OCI-LY7 (cell line): ENCODE measurements at places on chromosomes 16 and 17. TPM values are rescaled to one million over a fixed set of nuclear protein-coding genes. Genes with fewer than 3 reads are reported as not detected.

- DNase-seq, result no peak
Observed at GRCh38 chr16:88915639-88916327, 49.3 kb upstream of the PABPN1L start.

DNA sequence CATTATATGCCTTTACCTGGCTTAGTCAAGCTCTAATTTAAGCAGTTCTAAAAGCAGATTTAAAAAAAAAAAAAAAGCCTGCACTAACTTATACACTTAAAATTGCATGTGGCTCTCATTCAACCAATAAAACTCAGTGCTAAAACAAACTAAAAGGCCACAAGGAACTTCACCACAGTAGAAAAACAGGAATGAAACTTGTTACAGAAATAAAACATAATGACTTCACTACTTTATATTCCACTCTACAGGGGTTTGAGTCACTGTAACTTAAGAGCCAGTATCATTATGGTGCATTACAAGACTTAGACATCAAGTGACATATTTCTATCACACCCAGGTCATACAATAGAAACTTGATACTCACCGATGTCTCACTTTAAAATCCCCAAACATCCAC lies 11.1 kb downstream of the CA10 start:
- no peak for DNase-seq

GRCh38 chr16:15899538-15900100 lies 11.2 kb upstream of the CEP20 start:
- DNase-seq, result no peak

GRCh38 chr16:759110-759910 lies 1.2 kb upstream of the MSLN start:
- no peak for DNase-seq

- no peak for DNase-seq
Observed at GRCh38 chr17:12627781-12628451, 37.8 kb upstream of the MYOCD start.

Gene TPPP3
- not detected in 2 replicates for total RNA-seq

Gene PER1
- 38.0 and 48.0 TPM in 2 replicates for total RNA-seq

DNA sequence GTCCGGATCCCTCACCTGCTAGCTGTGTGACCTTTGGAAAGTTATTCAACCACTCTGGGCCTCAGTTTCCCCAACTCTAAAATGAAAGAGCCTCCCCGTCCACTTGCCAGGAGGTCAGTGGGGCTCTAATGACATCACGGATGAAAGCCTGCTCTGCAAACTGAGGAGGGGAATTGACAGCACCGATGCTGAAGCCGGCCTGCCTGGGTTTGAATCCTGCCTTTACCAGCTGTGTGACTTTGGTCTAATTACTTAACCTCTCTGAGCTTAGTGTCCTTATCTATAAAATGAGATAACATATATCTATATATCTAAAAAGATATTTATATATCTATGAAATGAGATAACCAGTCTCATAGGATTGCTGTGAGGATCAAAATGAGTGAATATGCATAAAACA lies 1.9 kb downstream of the STX1B start:
- no peak for DNase-seq

Gene PPM1E
- 0.40 and 1.1 TPM in 2 replicates for total RNA-seq

DNA sequence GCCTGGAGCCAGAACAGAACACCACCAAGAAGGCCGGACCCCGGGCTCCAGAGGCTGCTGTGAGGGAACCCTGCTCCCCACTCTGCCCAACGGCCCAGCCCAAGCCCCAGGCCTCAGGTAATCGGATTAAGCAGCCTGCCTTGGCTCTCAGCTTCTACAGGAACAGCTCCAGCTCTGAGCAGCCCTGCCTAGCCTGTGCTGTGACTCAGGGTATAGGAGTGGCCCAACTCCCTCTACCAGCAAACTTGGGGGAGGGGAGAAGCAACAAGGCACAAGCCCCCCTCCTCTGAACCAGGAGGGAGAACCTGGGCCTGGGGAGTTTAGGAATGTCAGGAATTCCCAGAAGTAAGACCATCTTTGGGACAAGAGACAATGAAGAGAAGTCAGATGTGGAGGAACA lies 849 bp upstream of the SOX15 start:
- no peak for DNase-seq

DNA sequence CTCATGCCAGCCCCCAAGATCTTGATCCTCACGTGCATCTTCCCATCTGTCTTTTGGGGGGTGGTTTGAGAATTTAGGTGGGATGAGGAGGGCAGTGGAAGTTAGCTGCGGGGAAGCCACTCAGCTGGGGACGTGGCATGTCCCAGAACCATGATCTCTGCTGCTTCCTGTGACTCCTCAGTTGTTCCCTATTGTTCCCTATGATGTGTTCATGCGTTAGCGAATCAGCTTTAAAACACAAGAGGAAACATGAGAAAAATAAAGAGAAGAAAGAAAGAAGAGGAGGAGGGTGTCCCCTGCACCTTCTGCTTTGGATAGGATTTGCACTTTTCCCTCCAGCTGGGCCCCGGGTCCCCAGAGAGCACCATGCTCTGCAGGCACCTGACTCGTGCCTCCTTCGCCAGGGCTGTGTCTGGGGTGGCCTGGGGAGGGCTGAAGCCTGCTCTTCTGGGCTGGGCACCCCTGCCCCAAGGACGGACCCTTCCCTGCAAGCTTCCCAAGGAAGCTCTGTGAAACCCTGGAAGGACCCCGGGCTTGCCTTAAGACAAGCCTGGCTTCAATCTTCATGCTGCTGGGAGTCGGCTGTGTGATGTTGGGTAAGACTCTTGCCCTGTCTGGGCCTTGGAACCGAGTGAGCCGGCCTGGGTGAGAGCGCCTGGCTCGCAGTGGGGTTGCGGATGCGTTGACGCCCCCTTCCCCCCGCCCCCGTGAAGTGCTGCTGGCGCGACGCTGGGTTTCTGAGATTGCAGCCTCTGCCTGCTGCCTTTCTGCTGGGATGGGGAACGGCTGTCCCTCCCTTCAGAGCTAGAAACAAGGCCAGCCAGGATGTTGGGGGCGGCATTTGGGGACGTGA lies 62.8 kb upstream of the CIBAR2 start:
- DNase-seq, result no peak

DNA sequence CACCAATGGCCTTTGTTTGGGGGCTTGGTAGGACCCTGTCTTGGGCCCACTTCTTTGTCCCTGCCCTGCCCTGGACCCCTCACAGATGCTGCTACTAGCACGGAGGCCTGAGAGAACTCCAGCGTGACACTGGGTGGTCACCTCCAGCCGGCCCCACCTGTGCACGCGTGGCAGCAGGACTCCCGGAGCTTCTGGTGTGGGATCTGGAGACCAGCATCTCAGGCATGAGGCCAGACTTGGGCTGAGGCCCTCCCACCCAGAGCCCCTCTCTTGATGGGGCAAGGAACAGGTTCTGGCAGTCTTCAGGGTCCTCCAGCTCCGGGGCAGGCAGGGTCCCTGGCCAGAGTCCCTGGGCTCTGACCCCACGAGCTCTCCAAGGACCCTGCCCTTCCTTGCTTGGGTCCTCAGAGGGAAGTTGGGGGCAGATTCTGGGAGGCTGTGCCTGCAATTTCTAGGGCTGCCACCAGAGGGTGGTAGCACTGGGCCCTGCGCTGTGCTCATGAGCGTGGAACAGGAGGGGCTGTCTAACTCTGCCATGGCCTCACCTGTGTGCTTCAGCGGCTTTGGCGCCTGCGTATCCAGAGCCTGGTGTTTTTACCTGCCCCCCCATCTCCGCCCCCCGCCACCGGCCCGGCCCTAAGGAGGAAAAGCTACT lies 3.1 kb upstream of the BAIAP3 start:
- DNase-seq, result peak; percentile 29

Gene DNASE1
- 75.4 and 84.8 TPM in 2 replicates for total RNA-seq

Gene NT5M
- total RNA-seq, result 14.0 and 16.2 TPM in 2 replicates

- no peak for DNase-seq
Observed at GRCh38 chr16:51409001-51409675, 258.1 kb upstream of the SALL1 start.

DNA sequence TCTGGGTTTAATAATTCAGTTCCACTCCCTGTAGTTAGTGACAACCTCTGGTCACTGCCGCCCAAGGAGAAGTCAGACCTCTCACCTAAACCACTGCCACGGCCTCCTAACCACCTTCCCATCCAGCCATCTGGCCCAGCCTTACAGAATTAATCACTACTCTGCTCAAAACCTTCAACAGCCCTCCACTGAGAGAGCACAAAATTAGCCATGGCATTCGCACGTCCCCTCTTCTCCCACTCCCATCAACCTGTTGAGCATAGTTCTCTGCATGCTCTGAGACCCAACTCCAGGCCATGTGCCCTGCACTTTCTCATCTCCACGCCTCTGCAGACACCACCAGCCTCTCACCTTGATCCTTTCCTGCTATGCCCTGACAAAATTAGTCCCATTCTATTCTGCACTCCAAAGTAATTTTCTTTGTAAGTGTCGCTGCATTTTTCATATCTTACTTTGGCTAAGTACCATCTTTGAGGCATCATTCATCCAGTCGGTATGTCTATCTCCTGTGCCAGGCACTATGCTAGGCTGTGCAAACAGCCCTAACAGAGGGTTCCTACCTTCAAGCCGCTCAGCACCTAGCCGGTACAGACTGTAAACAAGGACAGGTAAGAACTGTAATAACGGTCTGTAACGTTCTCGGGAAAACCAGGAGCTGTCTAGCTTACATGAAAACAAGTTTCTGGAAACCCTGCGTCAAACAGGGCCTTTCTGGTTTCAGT lies 963 bp downstream of the COPRS start:
- DNase-seq, result no peak

DNA sequence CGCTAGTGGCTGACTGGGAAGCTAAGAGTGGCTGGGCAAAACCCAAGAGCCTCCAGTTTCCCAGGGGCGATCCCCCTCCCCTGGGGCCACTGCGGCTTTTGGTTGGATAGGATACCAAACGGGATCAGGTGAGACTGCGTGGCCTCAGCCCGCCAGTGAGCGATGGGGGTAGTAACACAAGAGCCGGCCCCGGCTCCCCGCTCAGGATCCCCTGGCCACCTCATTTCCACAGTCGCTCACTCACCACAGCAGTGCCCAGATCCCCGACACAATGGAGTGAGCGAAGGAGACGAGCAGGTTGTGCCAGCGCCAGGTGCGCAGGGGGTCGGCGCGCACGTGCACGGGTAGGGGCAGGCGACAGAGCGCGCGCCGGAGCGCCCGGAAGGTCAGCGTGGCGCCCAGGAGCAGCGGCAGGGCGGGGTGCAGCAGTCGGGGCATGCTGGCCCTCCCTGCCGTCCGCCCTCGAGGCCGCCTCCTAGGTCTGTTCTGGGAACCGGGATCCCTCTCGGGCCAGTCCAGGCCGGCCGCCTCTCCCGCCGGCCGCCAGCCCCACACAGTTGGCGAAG lies 290 bp downstream of the TLCD1 start:
- DNase-seq, result peak; percentile 52

DNA sequence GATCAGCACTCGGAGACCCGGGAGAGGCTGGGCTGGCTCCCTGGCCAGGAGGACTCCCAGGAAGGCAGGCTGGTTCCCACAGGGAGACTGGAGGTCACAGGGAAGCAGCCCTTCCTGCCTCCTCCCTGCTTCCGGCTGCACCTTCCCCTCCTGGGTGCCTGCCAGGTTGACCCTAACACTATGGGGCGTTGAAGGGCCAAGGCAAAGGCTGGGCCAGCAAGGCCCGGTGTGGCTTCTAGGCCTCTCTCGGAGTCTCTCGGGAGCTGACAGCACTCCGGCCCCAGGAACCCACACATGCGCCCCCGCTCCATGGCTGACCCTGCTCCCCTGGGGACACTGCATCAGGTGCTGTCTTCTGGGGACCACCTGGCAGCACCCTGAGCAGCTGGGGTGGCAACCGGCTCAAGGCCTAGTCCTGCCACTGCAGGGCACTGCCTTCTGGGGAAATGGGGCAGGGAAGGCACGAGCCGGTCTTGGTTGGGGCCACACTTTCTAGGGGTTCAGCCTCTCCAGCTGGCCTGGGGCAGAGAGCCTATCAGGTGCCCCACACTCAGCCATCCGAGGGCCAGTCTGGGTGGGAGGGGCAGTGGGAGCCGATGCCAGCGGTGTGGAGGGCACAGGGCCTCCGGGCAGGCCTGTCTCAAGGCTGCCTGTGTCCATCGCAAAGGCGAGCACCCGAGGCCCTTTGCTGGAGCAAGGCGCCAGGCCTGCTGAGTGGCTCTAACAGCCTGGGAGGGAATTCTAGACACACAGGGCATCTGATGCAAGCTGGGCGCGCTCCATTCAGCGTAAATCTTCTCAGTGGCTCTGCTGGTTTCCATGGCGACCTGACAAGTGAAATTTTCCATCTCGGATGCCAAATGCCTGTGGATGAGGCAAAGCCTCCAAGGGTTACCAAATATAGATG lies 5.6 kb upstream of the MTSS2 start:
- DNase-seq, result no peak

DNA sequence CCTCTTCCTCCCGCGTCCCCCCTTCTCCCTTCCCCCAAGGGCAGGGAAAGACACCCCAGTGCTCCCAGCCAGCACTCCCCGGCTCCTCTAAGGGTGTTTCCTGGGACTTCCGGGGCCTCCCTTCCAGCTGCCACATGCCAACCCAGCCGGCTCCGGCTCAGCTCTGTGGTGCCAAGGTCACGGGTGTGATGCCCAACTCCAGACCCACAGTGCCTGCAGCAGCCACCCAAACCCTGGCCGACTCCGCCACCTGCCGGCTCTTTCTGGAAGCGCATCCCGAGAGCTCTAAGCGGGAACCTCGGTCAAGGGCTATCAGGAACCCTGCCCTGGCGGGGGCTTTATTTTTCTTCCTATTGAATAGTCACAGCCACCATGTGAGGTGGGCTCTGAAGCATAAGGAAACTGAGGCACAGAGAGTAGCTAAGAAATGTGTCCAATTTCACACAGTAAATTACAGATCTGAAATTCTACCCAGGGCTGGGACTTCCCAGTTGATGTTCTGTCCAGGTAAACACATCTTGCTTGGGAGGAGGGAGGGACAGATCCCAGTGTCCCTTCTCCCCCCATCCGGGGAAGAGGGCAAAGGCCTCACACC lies 3.3 kb upstream of the PPP1R1B start:
- DNase-seq, result peak; percentile 84

Gene EME1
- total RNA-seq, result 34.2 and 38.2 TPM in 2 replicates

GRCh38 chr17:39946551-39947330 lies 16.1 kb upstream of the GSDMA start:
- DNase-seq, result no peak

Gene C17orf100
- 5.2 and 5.6 TPM in 2 replicates for total RNA-seq

DNA sequence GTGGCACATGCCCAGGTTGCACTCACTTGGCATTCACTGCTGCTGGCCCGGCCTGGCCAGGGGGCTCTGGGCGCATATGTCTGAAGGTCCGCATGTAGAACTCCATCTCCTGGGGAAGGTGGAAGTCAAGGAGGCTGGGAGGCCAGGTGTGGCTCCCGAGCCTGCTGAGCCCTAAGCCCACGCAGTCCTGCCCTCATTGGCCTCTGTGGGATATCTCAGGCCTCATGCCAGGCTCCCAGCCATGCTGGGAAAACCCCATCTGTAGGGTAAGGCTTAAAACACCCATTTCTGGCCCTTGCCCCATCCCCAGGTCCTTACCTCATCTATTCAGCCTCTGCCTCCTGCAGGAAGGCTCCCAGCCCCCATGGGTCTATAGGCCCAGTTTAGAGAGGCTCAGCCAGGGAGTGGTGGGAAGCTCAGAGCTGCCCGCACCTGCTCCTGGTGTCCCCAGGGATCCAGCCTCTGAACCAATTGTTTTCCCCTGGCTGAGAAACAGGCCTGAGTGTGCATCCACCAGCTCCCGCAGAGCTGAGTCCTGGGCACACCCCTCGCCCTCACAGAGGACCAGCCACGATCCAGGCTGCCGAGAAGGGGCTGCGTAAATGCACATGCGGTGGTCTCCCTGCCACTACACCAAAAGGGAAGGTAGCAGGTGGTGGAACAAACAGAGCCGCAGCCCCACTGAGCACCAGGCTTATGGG lies 2.3 kb upstream of the TPPP3 start:
- no peak for DNase-seq

Gene TMC6
- 234 and 258 TPM in 2 replicates for total RNA-seq
